Heart right ventricle (tissue), 16 donors: ENCODE measurements at places on chromosomes 6 and 20. TPM values are rescaled to one million over a fixed set of nuclear protein-coding genes. Genes with fewer than 3 reads are reported as not detected.

Gene SSR1
- total RNA-seq = 64.4 TPM

DNA sequence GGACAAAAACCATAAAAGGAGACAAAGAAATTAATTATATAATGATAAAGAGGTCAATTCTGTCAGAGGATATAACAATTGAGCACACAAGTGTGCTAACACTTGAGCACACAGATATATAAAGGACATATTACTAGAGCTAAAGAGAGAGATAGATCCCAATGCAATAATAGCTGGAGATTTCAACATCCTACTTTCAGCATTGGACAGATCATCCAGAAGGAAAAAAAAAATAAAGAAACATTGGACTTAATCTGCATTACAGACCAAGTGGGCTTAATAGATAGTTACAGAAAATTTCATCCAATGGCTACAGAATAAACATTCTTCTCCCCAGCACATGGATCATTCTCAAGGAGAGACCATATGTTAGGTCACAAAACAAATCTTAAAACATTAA lies 9.9 kb downstream of the VNN1 start:
- H3K4me1 ChIP-seq = no peaks in the 10 kb centered on the region
- H3K27me3 ChIP-seq = no peaks in the 10 kb centered on the region
- H3K36me3 ChIP-seq = no peaks in the 10 kb centered on the region
- H3K4me3 ChIP-seq = no peak overlapping the region

GRCh38 chr6:76681781-76682180 lies 609.3 kb upstream of the IMPG1 start:
- DNase-seq = no peak
- H3K27me3 ChIP-seq = no peaks in the 10 kb centered on the region
- no peak overlapping the region for H3K4me3 ChIP-seq
- H3K36me3 ChIP-seq = no peaks in the 10 kb centered on the region

Gene BMP7
- 17.7 TPM for total RNA-seq

DNA sequence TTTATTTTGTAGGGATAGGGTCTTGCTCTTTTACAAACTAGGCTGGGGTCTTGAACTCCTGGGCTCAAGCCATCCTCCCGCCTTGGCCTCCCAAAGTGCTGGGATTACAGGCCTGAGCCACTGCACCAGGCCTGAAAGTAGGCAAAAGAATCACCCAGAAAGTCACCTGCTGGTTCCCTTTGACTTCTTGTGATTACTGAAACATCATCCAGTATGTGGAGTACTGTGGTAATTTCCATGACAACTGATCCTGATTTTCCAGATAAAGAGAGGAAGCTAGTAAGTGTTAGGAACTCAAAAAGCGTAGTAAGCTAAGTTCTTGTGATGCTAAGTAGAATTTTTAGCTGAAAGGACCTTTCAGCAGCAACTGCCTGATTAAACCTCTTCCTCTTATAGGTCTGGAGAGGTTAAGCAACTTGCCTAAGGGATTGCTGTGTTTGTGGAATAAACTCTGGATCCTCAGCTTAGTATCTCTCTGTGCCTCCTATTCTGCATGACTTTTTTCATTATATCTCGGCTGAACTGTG lies 16.8 kb downstream of the RALY start:
- H3K36me3 ChIP-seq = peaks cover 7% of the 10 kb centered on the region
- DNase-seq = no peak
- H3K4me3 ChIP-seq = no peak overlapping the region
- H3K27me3 ChIP-seq = no peaks in the 10 kb centered on the region

DNA sequence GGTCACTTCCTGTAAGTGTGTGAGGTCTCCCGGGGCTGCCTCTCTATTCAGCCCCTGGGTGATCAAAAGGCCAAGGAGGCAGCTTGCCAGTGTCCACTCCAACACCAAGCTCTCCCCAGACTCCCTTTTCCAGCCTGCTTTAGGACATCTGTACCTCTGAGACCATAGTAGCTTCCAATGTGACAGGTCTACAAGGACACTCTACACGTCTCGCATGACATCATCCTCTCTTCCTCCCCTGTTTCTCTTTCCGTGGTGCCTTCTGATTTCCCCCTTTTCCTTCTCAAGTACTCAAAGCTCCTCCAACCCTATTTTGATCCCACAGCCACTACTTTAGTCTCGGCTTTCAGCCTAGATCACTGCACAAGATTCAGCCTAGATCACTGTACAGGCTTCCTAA lies 26.4 kb downstream of the HLA-F start:
- no peaks in the 10 kb centered on the region for H3K27me3 ChIP-seq
- DNase-seq = no peak
- H3K36me3 ChIP-seq = peaks cover 5% of the 10 kb centered on the region
- peak overlapping the region; percentile 81 for H3K27ac ChIP-seq

- no peak for DNase-seq
- H3K27me3 ChIP-seq = no peaks in the 10 kb centered on the region
- H3K4me1 ChIP-seq = no peaks in the 10 kb centered on the region
- H3K36me3 ChIP-seq = no peaks in the 10 kb centered on the region
Observed at GRCh38 chr20:18388860-18389259, 78.0 kb downstream of the DZANK1 start.

DNA sequence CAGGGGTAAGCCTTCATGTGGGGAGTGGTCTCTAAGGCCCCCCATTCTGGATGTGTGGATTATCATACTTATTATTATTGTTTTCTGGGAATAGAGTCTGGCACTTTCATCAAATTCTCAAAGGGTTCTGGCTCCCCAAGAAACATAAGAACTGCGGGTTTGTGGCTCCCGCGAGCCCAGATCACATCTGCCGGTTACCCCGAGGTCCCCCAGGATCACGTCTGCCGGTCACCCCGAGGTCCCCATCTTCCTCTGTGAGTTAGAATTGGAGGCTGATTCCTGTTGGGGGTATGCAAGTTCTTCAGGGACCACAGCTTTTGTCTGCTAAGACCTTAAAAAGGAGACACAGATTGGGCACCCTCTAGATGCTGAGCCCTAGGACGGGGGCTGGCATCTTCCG lies 116.7 kb upstream of the FRMD1 start:
- H3K4me3 ChIP-seq = no peak overlapping the region
- no peak for DNase-seq
- no peaks in the 10 kb centered on the region for H3K36me3 ChIP-seq

DNA sequence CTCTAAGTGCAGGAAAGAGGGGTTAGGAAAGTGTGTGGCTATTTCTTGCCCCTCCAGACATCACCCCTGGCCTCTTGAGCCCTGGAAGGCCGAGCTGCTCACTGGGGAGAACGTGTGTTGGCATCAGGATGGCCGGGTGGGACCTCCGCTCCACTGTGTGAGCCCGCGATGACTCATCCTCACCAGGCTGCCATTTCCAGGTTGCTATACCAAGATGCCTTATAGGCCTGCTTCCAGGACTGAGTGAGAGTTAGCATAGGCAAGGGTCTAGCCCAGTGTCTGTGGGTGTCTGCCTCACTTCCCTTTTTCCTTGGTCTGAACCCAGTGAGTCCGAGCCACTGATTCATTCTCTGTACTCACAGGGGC lies 105.0 kb downstream of the MRPL14 start:
- DNase-seq = no peak
- no peak overlapping the region for H3K27ac ChIP-seq
- H3K4me3 ChIP-seq = no peak overlapping the region
- no peaks in the 10 kb centered on the region for H3K27me3 ChIP-seq
- H3K4me1 ChIP-seq = peaks cover 8% of the 10 kb centered on the region

GRCh38 chr20:11850901-11851300 lies 66.8 kb upstream of the BTBD3 start:
- H3K36me3 ChIP-seq = no peaks in the 10 kb centered on the region
- H3K4me1 ChIP-seq = peaks cover 3% of the 10 kb centered on the region

GRCh38 chr6:20203561-20204511 lies 8.4 kb downstream of the MBOAT1 start:
- no peaks in the 10 kb centered on the region for H3K27me3 ChIP-seq
- no peak for DNase-seq
- H3K27ac ChIP-seq = peak overlapping the region; percentile 44
- peaks cover 64% of the 10 kb centered on the region for H3K4me1 ChIP-seq

Gene PTCRA
- not detected for total RNA-seq

GRCh38 chr20:52992632-52993031 lies 20.5 kb downstream of the TSHZ2 start:
- no peaks in the 10 kb centered on the region for H3K27me3 ChIP-seq
- H3K27ac ChIP-seq = peak overlapping the region; percentile 51
- H3K4me1 ChIP-seq = peaks cover 26% of the 10 kb centered on the region
- H3K4me3 ChIP-seq = no peak overlapping the region
- no peak for DNase-seq

- no peak for DNase-seq
- no peaks in the 10 kb centered on the region for H3K27me3 ChIP-seq
- no peaks in the 10 kb centered on the region for H3K4me1 ChIP-seq
- no peak overlapping the region for H3K4me3 ChIP-seq
- H3K36me3 ChIP-seq = no peaks in the 10 kb centered on the region
Observed at GRCh38 chr6:104625536-104625935, 234.2 kb downstream of the HACE1 start.

GRCh38 chr6:148738946-148739821 lies 7.6 kb upstream of the UST start:
- no peak for DNase-seq
- no peaks in the 10 kb centered on the region for H3K27me3 ChIP-seq
- no peaks in the 10 kb centered on the region for H3K4me1 ChIP-seq
- H3K36me3 ChIP-seq = no peaks in the 10 kb centered on the region

DNA sequence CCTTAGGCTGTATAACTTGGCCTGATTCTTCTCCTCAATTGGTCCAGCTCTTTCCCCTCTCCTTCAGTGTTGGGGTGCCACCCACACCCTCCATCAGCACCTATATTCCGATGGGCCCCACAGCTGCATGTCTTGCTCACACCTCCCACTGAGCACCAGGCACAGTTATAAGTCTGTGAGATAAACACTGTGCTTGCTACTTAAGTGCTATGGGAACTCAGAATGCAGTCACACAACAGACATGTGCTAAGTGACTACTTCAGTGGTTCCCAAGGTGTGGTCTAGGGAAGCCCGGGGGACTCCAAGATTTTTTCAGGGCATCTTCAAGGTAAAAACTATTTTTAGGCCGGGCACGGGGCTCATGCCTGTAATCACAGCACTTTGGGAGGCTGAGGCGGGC lies 7.3 kb downstream of the ZC3H12D start:
- H3K27ac ChIP-seq = no peak overlapping the region
- no peaks in the 10 kb centered on the region for H3K27me3 ChIP-seq
- H3K4me3 ChIP-seq = no peak overlapping the region
- H3K4me1 ChIP-seq = peaks cover 13% of the 10 kb centered on the region
- no peak for DNase-seq

GRCh38 chr6:122800906-122801305 lies 11.8 kb downstream of the SMPDL3A start:
- peaks cover 30% of the 10 kb centered on the region for H3K36me3 ChIP-seq
- H3K4me1 ChIP-seq = peaks cover 4% of the 10 kb centered on the region
- no peak overlapping the region for H3K27ac ChIP-seq
- no peak overlapping the region for H3K4me3 ChIP-seq
- no peaks in the 10 kb centered on the region for H3K27me3 ChIP-seq
- DNase-seq = no peak

Gene SLC2A10
- 3.9 TPM for total RNA-seq

Gene KCNQ5
- total RNA-seq = not detected

- no peaks in the 10 kb centered on the region for H3K36me3 ChIP-seq
- no peaks in the 10 kb centered on the region for H3K27me3 ChIP-seq
Observed at GRCh38 chr6:60991427-60992028, 1294.5 kb downstream of the KHDRBS2 start.

- H3K27me3 ChIP-seq = no peaks in the 10 kb centered on the region
- no peaks in the 10 kb centered on the region for H3K36me3 ChIP-seq
- H3K4me3 ChIP-seq = no peak overlapping the region
- H3K4me1 ChIP-seq = no peaks in the 10 kb centered on the region
- DNase-seq = no peak
Observed at GRCh38 chr6:159654483-159655098, 38.5 kb downstream of the SOD2 start.

Gene BPIFB4
- not detected for total RNA-seq

GRCh38 chr20:60261333-60261732 lies 303.1 kb downstream of the CDH26 start:
- no peaks in the 10 kb centered on the region for H3K36me3 ChIP-seq
- H3K27ac ChIP-seq = no peak overlapping the region
- H3K4me3 ChIP-seq = no peak overlapping the region

Gene ELOVL2
- 0.95 TPM for total RNA-seq

DNA sequence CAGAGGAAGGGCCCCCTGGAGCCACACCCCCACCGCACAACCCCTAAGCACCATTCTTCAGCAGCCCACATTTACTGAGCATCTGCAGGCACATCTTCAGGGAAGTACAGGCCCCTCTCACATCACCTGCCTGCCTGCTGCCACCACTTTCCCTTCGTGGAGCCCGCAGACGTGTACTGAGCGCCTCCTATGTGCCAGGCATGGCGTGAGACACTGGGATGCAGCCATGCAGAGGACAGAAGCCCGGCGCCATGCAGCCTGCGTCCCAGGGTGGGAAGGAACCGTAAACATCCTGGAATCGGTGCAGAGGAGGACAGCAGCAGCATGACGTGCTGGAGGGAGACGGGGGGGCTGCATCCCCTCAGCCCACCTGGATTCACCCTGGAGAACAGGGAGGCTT lies 78.1 kb downstream of the GRM4 start:
- DNase-seq = no peak
- no peaks in the 10 kb centered on the region for H3K4me1 ChIP-seq
- no peak overlapping the region for H3K27ac ChIP-seq
- peaks cover 29% of the 10 kb centered on the region for H3K27me3 ChIP-seq
- H3K4me3 ChIP-seq = no peak overlapping the region

DNA sequence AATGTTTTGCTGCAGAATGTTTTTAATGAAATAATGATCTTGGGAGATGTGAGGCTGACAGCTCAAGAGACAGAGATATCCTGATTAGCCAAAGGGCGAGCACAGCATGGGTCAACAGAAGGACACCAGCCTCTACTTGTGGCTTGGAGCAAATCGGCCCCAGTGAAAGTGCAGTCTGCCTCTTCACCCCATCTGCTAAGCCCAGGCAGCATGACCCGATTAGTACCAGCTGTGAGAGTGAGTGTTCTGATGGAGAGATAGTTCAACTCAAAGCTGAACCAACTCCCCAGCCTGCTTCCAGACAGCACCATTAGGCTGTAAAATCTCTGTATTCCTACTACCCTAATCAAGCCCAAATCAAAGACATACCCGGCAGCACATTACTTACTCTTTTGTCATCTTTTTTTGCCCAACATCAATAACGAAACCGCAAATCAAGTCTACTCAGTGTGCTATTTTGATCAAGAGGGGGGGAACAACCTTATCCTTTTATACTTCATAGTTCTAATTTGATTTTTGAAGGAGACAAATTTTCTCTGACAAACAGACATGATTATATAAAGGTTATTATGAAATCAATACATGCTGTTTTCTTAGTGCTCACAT lies 514.1 kb upstream of the NRSN1 start:
- no peaks in the 10 kb centered on the region for H3K4me1 ChIP-seq
- no peak for DNase-seq
- no peak overlapping the region for H3K27ac ChIP-seq
- H3K4me3 ChIP-seq = no peak overlapping the region
- H3K36me3 ChIP-seq = no peaks in the 10 kb centered on the region

Gene TNFRSF6B
- 0.28 TPM for total RNA-seq

- H3K36me3 ChIP-seq = no peaks in the 10 kb centered on the region
- no peak overlapping the region for H3K4me3 ChIP-seq
- no peaks in the 10 kb centered on the region for H3K4me1 ChIP-seq
- H3K27ac ChIP-seq = no peak overlapping the region
- DNase-seq = no peak
- no peaks in the 10 kb centered on the region for H3K27me3 ChIP-seq
Observed at GRCh38 chr6:90938122-90938521, 351.2 kb upstream of the MAP3K7 start.

Gene TRIM31
- not detected for total RNA-seq
